ENCODE measurements at places on chromosomes 3 and 15. TPM values are rescaled to one million over a fixed set of nuclear protein-coding genes. Genes with fewer than 3 reads are reported as not detected.

RTP1 gene
- total RNA-seq = not detected

GRCh38 chr3:155991212-155991611 is 120.8 kb downstream of the GMPS start:
- no peak overlapping the region for H3K4me3 ChIP-seq
- DNase-seq = no peak
- H3K4me1 ChIP-seq = peaks cover 10% of the 10 kb centered on the region
- no peak overlapping the region for H3K27ac ChIP-seq
- H3K27me3 ChIP-seq = peaks cover 7% of the 10 kb centered on the region
- H3K36me3 ChIP-seq = no peaks in the 10 kb centered on the region

CISH gene
- total RNA-seq = 4.9 TPM

DNA sequence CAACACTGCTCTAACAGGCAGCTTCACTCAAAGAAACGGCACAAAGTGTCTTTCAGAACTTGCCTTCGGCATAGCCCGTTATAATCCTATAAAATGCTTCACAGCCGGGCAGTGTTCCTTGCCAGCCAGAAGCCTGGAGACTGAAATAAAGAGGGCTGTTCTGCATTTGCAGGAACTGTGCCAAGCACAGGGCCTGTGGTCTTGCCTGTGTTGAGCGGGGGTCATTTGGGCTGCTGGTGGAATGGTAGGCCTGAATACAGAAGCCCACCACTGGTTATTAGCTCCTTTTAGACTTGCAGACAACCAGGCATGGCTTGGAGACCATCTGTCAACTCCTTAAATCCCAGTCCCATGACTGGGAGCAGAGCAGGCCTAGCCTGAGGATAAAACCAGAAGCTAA is 4.7 kb upstream of the ARHGEF3 start:
- peaks cover 20% of the 10 kb centered on the region for H3K4me1 ChIP-seq
- H3K36me3 ChIP-seq = no peaks in the 10 kb centered on the region
- H3K27ac ChIP-seq = no peak overlapping the region

GRCh38 chr3:27483117-27484014 is 818 bp downstream of the SLC4A7 start:
- H3K27me3 ChIP-seq = no peaks in the 10 kb centered on the region
- DNase-seq = peak; percentile 48
- peak overlapping the region; percentile 94 for H3K4me3 ChIP-seq
- H3K4me1 ChIP-seq = peaks cover 18% of the 10 kb centered on the region
- peaks cover 7% of the 10 kb centered on the region for H3K36me3 ChIP-seq

DNA sequence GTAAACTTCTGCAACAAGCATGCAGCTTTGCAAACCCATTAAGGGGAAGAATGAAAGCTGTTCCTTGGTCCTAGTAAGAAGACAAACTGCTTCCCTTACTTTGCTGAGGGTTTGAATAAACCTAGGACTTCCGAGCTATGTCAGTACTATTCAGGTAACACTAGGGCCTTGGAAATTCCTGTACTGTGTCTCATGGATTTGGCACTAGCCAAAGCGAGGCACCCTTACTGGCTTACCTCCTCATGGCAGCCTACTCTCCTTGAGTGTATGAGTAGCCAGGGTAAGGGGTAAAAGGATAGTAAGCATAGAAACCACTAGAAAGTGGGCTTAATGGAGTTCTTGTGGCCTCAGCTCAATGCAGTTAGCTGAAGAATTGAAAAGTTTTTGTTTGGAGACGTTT is 224.2 kb downstream of the P3H2 start:
- H3K27me3 ChIP-seq = peaks cover 82% of the 10 kb centered on the region
- no peak overlapping the region for H3K4me3 ChIP-seq
- DNase-seq = no peak
- peaks cover 3% of the 10 kb centered on the region for H3K4me1 ChIP-seq
- H3K36me3 ChIP-seq = no peaks in the 10 kb centered on the region

GRCh38 chr3:99541181-99541580 is 97.2 kb upstream of the COL8A1 start:
- H3K36me3 ChIP-seq = no peaks in the 10 kb centered on the region
- H3K27ac ChIP-seq = no peak overlapping the region
- DNase-seq = no peak
- no peak overlapping the region for H3K4me3 ChIP-seq
- H3K4me1 ChIP-seq = peaks cover 3% of the 10 kb centered on the region

GOLGA6L25 gene
- total RNA-seq = not detected

NCBP2 gene
- total RNA-seq = 79.9 TPM

MTFMT gene
- total RNA-seq = 14.0 TPM

LOXL1 gene
- 17.1 TPM for total RNA-seq

SNX33 gene
- 29.3 TPM for total RNA-seq

DNA sequence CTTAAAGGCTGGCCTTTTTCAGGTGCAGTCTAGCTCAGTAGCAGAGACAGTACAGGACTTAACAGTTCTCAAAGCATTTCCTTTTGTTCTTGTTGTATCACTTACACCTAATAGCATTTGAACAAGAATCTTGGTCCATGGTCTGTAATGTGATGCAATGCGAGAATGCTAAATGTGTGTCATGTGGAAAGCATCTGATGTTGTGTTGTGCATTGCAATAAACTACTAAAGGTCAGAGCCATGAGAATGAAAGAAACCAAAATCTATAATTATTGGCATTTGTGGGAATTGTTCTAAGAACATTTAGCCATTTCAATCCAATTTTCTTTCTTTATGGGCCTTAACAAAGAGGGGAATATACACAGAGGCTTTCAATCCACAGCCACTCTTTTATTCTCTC is 324.5 kb upstream of the ROBO2 start:
- peaks cover 2% of the 10 kb centered on the region for H3K4me1 ChIP-seq
- H3K4me3 ChIP-seq = no peak overlapping the region
- DNase-seq = no peak
- no peaks in the 10 kb centered on the region for H3K27me3 ChIP-seq
- H3K27ac ChIP-seq = no peak overlapping the region
- no peaks in the 10 kb centered on the region for H3K36me3 ChIP-seq

GRCh38 chr3:115520651-115521245 is 102.6 kb upstream of the GAP43 start:
- no peaks in the 10 kb centered on the region for H3K36me3 ChIP-seq
- DNase-seq = no peak
- H3K4me1 ChIP-seq = no peaks in the 10 kb centered on the region
- H3K4me3 ChIP-seq = no peak overlapping the region

ZNF662 gene
- total RNA-seq = 0.40 TPM

C3orf70 gene
- total RNA-seq = 5.8 TPM

DNA sequence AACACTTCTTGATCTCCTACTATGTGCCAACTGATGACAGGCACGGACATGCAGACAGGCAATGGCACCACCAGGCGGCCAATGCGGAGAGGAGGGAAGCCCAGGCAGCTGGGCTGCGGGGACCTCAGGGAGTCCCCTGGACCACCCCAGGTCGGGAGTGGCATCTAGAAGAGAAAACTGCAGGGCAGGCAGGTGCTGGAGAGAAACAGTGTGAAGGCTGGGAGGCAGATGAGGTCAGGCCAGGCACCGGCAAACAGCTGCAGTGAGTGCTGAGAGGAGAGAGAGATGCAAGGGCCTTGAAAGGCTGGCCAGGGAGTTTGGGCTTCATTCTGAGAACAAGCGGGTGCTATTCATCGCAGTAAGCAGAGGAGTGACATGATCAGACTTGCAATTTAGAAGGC is 29.1 kb downstream of the SLC6A1 start:
- no peak for DNase-seq
- H3K36me3 ChIP-seq = no peaks in the 10 kb centered on the region
- H3K4me1 ChIP-seq = no peaks in the 10 kb centered on the region
- H3K27me3 ChIP-seq = peaks cover 33% of the 10 kb centered on the region
- no peak overlapping the region for H3K27ac ChIP-seq

GRCh38 chr3:181771120-181771519 is 59.4 kb downstream of the SOX2 start:
- no peak overlapping the region for H3K4me3 ChIP-seq
- H3K36me3 ChIP-seq = no peaks in the 10 kb centered on the region
- peaks cover 6% of the 10 kb centered on the region for H3K27me3 ChIP-seq
- no peak for DNase-seq
- H3K27ac ChIP-seq = no peak overlapping the region

CCDC39 gene
- total RNA-seq = 0.22 TPM

KBTBD13 gene
- total RNA-seq = not detected

WNT5A gene
- total RNA-seq = 13.8 TPM

DNA sequence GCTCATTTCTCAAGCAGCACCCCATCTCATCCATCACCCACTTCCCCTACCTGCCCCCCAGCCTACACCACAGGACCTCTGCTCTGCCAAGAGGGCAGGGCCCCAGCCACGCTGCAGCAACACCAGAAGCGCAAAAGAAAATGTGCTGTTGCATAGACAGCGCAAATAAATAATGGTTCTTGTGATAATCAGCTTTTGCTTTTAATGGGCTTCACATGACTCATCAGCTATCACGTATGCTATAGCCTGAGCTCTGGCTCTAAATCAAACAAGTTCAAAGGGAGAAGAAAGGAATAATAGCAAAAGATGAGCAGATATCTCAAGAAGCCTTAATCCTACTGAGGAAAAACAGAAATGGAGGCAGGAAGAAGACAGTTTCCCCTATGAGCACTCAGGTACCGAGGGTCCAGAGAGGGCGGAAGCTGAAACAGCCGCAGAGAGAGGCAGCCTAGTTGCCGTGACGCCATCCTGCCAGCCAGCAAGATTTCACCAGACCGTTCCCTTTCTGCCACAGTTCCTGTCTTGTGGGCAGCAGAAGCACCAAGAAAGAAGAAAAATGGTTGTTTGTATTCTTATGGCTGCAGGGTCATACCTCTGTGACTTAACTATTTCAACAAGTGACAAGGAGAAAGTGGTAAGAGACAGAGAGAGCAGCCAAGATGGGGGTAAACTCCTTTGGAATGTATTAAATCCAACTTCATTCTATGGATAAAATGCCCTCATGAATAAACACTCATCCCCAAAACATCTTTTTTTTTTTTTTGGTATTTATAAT is 22.0 kb downstream of the RAB27A start:
- no peak overlapping the region for H3K27ac ChIP-seq
- peaks cover 11% of the 10 kb centered on the region for H3K4me1 ChIP-seq
- H3K27me3 ChIP-seq = no peaks in the 10 kb centered on the region
- no peak overlapping the region for H3K4me3 ChIP-seq
- DNase-seq = no peak

- no peaks in the 10 kb centered on the region for H3K27me3 ChIP-seq
- H3K36me3 ChIP-seq = no peaks in the 10 kb centered on the region
- H3K27ac ChIP-seq = no peak overlapping the region
- H3K4me1 ChIP-seq = peaks cover 6% of the 10 kb centered on the region
- no peak for DNase-seq
- H3K4me3 ChIP-seq = no peak overlapping the region
Observed at GRCh38 chr3:149581248-149581647, 76.6 kb downstream of the WWTR1 start.

DNA sequence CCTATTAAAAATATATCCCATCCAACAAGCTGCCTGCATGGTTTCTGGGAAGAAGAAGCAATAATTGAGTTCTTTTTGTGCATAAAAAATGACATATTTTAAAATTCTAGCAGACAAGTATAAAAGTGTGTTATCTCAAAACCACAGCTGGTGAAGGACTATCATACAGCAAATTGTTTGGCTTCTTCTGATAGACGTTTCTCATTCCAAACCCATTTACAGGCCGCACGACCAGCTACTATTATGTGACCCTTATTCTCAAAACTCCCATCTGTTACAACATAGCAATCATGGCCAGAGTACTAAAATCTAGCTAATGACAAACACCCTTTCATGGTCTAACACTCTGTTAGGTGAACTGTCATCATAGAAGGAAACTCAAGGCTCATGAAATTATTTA is 21.7 kb downstream of the ETFA start:
- peaks cover 2% of the 10 kb centered on the region for H3K4me1 ChIP-seq
- H3K27me3 ChIP-seq = no peaks in the 10 kb centered on the region
- no peak overlapping the region for H3K4me3 ChIP-seq
- no peak overlapping the region for H3K27ac ChIP-seq

ZDHHC23 gene
- 15.4 TPM for total RNA-seq

- H3K36me3 ChIP-seq = peaks cover 2% of the 10 kb centered on the region
- no peaks in the 10 kb centered on the region for H3K27me3 ChIP-seq
- no peak overlapping the region for H3K4me3 ChIP-seq
Observed at GRCh38 chr3:42660131-42660715, 6.7 kb downstream of the ZBTB47 start.

GRCh38 chr3:184502123-184502667 is 59.4 kb upstream of the EPHB3 start:
- H3K27ac ChIP-seq = no peak overlapping the region
- no peak for DNase-seq
- no peaks in the 10 kb centered on the region for H3K4me1 ChIP-seq
- H3K4me3 ChIP-seq = no peak overlapping the region
- H3K36me3 ChIP-seq = no peaks in the 10 kb centered on the region

SMARCC1 gene
- total RNA-seq = 257 TPM

DNA sequence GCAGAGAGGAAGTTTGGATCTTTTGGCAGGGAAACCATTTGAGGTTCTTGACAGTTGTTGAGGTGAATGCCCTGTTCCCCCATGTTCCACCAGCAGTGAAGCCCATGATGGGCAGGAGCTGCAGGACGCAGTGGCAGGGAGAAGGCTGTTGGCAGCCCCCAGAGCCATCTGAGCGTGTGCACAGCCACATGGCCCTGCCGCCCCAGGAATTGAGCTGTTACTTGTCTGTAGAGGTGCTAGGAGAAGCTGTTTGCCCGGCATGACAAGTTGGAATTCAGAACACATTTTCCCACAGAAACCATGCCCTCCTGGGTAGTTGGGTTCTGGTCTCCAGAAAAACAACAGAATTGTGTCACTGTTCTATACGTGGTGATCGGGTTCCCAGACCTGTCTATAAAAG is 218.2 kb upstream of the NR2E3 start:
- no peak overlapping the region for H3K4me3 ChIP-seq
- H3K4me1 ChIP-seq = peaks cover 5% of the 10 kb centered on the region
- no peak overlapping the region for H3K27ac ChIP-seq
- H3K27me3 ChIP-seq = peaks cover 3% of the 10 kb centered on the region
- no peaks in the 10 kb centered on the region for H3K36me3 ChIP-seq
- DNase-seq = no peak

GRCh38 chr3:10836676-10837075 is 20.6 kb downstream of the SLC6A11 start:
- H3K27ac ChIP-seq = no peak overlapping the region
- H3K27me3 ChIP-seq = peaks cover 53% of the 10 kb centered on the region
- no peaks in the 10 kb centered on the region for H3K36me3 ChIP-seq
- no peaks in the 10 kb centered on the region for H3K4me1 ChIP-seq
- H3K4me3 ChIP-seq = no peak overlapping the region

MRAS gene
- total RNA-seq = 27.7 TPM
